Subcutaneous adipose tissue (tissue), 4 donors: ENCODE measurements at places on chromosomes 6 and 20. TPM values are rescaled to one million over a fixed set of nuclear protein-coding genes. Genes with fewer than 3 reads are reported as not detected.

The DPPA5 gene
- not detected for total RNA-seq

The SLCO4A1 gene
- total RNA-seq, result 25.8 TPM

The DNAH8 gene
- not detected for total RNA-seq

The NMBR gene
- total RNA-seq, result not detected

The MROH8 gene
- 4.0 TPM for total RNA-seq

The C6orf58 gene
- total RNA-seq, result not detected

The CLVS2 gene
- total RNA-seq, result not detected

The ATXN1 gene
- 35.5 TPM for total RNA-seq

The FAM217A gene
- total RNA-seq, result not detected
